ENCODE measurements at places on chromosomes 13 and 19. TPM values are rescaled to one million over a fixed set of nuclear protein-coding genes. Genes with fewer than 3 reads are reported as not detected.

DNA sequence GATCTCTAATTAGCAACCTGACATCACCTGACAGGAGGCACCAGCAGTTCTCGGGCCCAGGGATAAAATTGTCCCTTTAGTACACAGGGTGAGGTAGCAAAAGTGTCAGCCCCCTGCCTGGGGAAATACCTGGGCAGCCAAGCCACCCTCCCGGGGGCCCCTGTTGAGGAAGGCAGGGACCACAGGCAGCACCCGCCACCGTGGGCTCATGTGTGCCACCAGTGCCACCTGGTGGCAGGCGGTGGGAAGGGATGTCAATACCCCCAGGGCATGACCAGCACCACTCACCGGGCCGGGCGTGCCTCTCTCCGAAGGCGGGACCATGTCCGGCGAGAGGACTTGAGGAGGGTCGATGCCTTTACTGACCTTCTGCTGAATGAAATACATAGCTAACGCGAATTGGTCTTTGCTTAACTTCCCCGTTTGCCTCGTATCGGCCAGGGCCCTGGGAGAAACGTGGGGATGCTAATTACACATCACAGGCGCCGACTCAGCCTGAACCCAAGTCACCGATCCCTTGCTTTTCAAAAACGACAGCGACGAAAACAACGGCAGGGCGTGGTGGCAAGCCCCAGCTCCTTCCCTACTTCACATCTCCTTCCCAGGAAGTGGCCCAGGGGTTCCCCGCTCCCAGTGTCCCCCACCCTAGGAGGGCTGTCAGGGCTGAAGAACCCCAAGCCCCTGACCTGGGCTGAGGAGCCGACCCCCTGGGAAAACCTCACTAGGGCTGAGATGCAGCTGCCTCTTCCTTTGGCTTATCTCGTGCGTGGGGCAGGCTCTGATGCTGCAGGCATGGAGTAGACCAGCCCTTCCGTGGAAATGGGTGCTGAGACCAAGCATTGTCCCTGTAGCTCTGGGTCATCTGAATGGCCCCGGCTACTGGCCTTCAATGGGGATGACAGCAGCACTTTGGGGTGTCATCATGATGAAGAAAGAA lies 53.8 kb downstream of the EPS15L1 start:
- DNase-seq = peak; percentile 83
- H3K4me3 ChIP-seq = no peak overlapping the region
- H3K36me3 ChIP-seq = no peaks in the 10 kb centered on the region
- no peaks in the 10 kb centered on the region for H3K4me1 ChIP-seq
- H3K27ac ChIP-seq = no peak overlapping the region

GRCh38 chr19:48490981-48491792 lies 20.4 kb downstream of the LMTK3 start:
- no peaks in the 10 kb centered on the region for H3K36me3 ChIP-seq
- H3K27me3 ChIP-seq = no peaks in the 10 kb centered on the region
- DNase-seq = peak; percentile 79
- peak overlapping the region; percentile 17 for H3K4me3 ChIP-seq

GRCh38 chr13:45926741-45927140 lies 75.2 kb upstream of the SIAH3 start:
- no peaks in the 10 kb centered on the region for H3K36me3 ChIP-seq
- no peak overlapping the region for H3K4me3 ChIP-seq
- no peaks in the 10 kb centered on the region for H3K4me1 ChIP-seq
- H3K27me3 ChIP-seq = no peaks in the 10 kb centered on the region

COQ8B gene
- 32.4 TPM for total RNA-seq

TRAPPC6A gene
- 11.4 TPM for total RNA-seq

GRCh38 chr13:114259374-114259773 lies 22.0 kb upstream of the UPF3A start:
- H3K36me3 ChIP-seq = no peaks in the 10 kb centered on the region
- H3K27ac ChIP-seq = no peak overlapping the region
- no peaks in the 10 kb centered on the region for H3K27me3 ChIP-seq
- H3K4me1 ChIP-seq = no peaks in the 10 kb centered on the region

DNA sequence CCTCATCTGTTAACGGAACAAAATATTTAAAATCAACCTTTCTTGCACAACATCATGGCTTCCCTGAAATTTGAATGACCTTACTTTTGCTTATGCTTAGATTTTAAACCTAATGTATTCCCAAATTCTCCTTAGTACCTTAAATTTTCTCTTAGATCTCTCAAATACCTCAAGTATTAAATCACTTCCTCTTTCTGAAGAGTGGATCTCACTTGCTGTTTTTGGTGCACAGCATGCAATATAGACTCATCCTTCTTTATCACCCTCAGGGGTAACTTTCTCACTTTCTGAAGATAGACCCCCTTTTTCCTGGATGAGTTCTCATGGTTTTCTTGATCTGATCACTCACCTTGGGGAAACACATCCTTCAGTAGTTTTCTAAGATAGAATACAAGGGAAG lies 871.7 kb downstream of the DACH1 start:
- H3K27ac ChIP-seq = no peak overlapping the region
- no peaks in the 10 kb centered on the region for H3K36me3 ChIP-seq
- no peaks in the 10 kb centered on the region for H3K4me1 ChIP-seq
- DNase-seq = no peak
- H3K4me3 ChIP-seq = no peak overlapping the region

CD37 gene
- total RNA-seq = 18.9 TPM

NRTN gene
- not detected for total RNA-seq

- H3K36me3 ChIP-seq = no peaks in the 10 kb centered on the region
- H3K4me3 ChIP-seq = no peak within 1 kb of the TSS
- no peak within 1 kb of the TSS for H3K27ac ChIP-seq
- DNase-seq = no peak
- no peaks in the 10 kb centered on the region for H3K4me1 ChIP-seq
Measured at GRCh38 chr19:30371960-30372824, at the start of gene ZNF536. TSS of gene ZNF536 (plus strand) at chr19:30372384. CDS start at chr19:30443563, 71,179 bp downstream.

GRCh38 chr19:30249911-30250310 lies 122.3 kb upstream of the ZNF536 start:
- H3K4me1 ChIP-seq = no peaks in the 10 kb centered on the region
- no peaks in the 10 kb centered on the region for H3K27me3 ChIP-seq
- no peak overlapping the region for H3K27ac ChIP-seq
- DNase-seq = no peak
- no peak overlapping the region for H3K4me3 ChIP-seq
- H3K36me3 ChIP-seq = no peaks in the 10 kb centered on the region

- no peak overlapping the region for H3K4me3 ChIP-seq
- no peak overlapping the region for H3K27ac ChIP-seq
- H3K27me3 ChIP-seq = no peaks in the 10 kb centered on the region
Measured at GRCh38 chr13:76723551-76724232, 162.5 kb downstream of the KCTD12 start.

- no peak overlapping the region for H3K27ac ChIP-seq
- H3K4me1 ChIP-seq = no peaks in the 10 kb centered on the region
- no peaks in the 10 kb centered on the region for H3K27me3 ChIP-seq
- DNase-seq = no peak
Measured at GRCh38 chr19:28881616-28882015, 331.3 kb downstream of the UQCRFS1 start.

DNA sequence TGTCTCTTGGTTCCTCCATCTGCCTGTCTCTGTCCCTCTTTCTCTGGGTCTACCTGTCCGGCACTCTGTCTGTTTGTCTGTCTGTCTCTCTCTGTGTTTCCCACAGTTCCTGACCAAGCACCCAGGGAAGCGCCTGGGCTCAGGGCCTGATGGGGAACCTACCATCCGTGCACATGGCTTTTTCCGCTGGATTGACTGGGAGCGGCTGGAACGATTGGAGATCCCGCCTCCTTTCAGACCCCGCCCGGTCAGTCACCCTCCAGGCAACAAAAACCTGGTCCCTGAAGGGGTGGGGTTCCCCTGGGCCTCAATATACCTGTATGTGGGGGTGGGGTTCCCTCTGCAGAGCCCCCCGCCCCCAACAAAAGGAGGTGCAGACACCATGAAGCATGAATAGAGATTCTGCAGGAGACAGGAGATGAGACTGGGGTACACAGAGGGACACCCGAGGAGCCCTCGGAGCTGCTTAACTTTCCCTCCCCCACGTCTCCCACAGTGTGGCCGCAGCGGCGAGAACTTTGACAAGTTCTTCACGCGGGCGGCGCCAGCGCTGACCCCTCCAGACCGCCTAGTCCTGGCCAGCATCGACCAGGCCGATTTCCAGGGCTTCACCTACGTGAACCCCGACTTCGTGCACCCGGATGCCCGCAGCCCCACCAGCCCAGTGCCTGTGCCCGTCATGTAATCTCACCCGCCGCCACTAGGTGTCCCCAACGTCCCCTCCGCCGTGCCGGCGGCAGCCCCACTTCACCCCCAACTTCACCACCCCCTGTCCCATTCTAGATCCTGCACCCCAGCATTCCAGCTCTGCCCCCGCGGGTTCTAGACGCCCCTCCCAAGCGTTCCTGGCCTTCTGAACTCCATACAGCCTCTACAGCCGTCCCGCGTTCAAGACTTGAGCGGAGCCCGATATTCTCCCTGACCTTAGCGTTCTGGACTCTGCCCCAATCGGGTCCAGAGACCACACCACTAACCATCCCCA lies 2.6 kb upstream of the CACNG7 start:
- no peaks in the 10 kb centered on the region for H3K27me3 ChIP-seq
- H3K4me1 ChIP-seq = peaks cover 9% of the 10 kb centered on the region
- H3K27ac ChIP-seq = no peak overlapping the region
- no peaks in the 10 kb centered on the region for H3K36me3 ChIP-seq

- peak; percentile 46 for DNase-seq
- peak overlapping the region; percentile 21 for H3K4me3 ChIP-seq
- H3K27me3 ChIP-seq = no peaks in the 10 kb centered on the region
- H3K4me1 ChIP-seq = peaks cover 4% of the 10 kb centered on the region
Measured at GRCh38 chr19:39144290-39145071, 18.9 kb downstream of the PAK4 start.

CYP2F1 gene
- total RNA-seq = not detected

- H3K4me1 ChIP-seq = no peaks in the 10 kb centered on the region
- H3K36me3 ChIP-seq = no peaks in the 10 kb centered on the region
- H3K4me3 ChIP-seq = no peak overlapping the region
Measured at GRCh38 chr13:21228738-21229137, 52.3 kb downstream of the MRPL57 start.

PRRG2 gene
- total RNA-seq = 15.7 TPM

- H3K27me3 ChIP-seq = no peaks in the 10 kb centered on the region
- no peak overlapping the region for H3K4me3 ChIP-seq
- H3K4me1 ChIP-seq = no peaks in the 10 kb centered on the region
- DNase-seq = peak; percentile 68
- no peaks in the 10 kb centered on the region for H3K36me3 ChIP-seq
- peak overlapping the region; percentile 56 for H3K27ac ChIP-seq
Measured at GRCh38 chr13:112740502-112741131, 50.8 kb downstream of the ATP11A start.

DNA sequence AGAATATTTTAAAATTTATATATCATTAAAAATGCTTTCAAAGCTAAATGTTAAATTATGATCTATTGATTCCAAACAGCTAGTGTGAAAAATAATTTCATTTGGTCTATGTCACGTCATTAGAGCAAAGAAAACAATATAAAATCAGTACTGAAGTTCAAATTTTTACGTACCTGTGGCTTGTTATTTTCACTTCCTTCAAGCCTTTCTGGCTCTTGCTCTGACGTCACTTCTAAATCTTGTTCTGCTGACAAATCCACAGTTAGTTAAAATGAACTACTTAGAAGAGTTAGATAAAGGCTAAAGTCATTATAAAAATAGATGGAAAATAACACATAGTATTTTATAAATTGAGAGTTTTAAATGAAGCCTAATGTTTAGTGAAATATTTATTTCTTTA lies 147.7 kb upstream of the TUBA3C start:
- DNase-seq = no peak
- H3K36me3 ChIP-seq = no peaks in the 10 kb centered on the region
- no peaks in the 10 kb centered on the region for H3K27me3 ChIP-seq

LILRA5 gene
- 1.9 TPM for total RNA-seq

ATP7B gene
- total RNA-seq = 28.0 TPM
